ENCODE measurements at places on chromosomes 2 and 18.

- no peak for DNase-seq
These were observed 32.7 kb downstream of the ZNF516 start for GRCh38 chr18:76462326-76462694.

GRCh38 chr2:56100791-56101312 is 82.9 kb upstream of the CCDC85A start:
- no peak for DNase-seq

DNA sequence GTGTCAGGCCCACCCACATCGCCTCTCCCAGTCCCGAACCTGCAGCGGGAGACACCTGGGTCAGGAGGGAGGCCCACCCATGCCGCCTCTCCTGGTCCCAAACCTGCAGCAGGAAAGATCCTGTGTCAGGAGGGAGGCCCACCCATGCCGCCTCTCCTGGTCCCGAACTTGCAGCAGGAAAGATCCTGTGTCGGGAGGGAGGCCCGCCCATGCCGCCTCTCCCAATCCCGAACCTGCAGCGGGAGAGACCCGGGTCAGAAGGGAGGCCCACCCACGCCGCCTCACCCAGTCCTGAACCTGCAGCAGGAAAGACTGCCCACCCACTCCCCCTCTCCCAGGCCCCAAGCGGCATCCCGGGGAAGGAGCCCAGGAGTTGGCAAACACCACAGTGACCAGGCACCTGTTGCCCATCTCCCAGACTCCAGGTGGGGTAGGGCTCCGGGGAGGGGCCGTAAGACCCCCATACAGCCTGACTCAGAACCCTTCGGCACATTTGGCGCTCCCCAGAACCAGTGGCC is 7.8 kb downstream of the SLC66A2 start:
- no peak for DNase-seq

- no peak for DNase-seq
These were observed 629 bp downstream of the PRELID3A start for GRCh38 chr18:12408247-12408869.

DNA sequence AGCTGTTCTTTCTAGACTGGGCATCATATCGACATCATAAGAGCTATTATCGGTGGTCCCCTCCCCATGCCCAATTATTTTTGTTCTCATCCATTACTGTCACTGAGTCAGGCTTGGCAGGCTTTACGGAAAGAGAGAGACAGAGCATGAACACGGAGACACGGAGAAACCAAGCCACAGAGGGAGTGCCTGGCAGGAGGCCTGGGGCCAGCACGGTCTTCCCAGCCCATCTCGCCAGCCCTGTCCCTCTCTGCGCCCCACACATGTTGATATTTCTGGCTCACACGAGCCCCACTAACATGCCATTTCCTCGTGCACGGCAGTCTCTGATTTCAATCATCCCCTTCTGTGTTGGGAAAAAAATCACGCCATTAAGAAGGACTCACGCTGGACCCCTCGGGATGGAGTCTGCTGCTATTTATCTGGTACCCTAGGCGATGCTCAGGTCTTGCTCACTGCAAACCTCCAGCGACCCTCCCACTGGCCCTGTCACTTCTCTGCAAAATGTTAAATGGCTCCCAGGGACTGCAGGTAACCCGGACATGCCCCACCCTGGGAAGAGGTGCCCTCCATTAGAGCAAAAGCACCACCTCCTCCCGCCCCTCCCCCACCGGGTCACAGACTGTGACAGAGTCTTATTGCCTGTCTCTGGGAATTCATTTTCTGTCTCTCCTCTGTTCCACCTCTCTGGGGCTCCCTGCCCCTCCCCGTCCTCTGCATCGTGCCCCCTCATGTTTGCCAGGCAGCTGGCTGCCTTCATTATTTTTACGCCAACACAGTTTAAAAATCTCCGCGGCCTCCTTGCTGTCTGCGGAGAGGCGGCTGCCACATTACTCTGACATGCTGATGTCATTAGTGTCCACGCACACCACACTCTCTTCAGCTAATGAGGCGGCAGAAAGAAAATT is 40.1 kb upstream of the GBX2 start:
- no peak for DNase-seq

DNA sequence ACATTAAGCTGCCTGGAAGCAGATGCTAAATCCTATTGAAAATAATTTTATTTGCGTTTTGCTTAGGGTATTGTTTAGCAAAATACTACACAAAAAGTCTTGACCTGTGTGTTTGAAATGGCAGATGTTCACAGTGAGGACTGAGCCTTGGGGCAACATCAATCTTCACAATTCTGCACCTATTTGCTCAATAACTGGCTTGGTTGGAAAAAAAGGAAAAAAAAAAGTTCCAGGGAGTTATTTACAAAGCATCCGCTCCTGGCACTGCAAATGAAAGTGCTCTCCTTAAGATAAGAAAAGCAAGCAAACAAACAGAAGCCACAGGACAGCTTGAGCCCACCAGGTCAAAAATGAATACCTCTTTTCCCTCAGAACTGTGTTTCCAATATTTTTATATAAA is 77.7 kb downstream of the MAP2 start:
- DNase-seq = no peak

GRCh38 chr2:86358957-86359356 is 21.5 kb upstream of the REEP1 start:
- no peak for DNase-seq

GRCh38 chr2:222290736-222291484 is 7.9 kb downstream of the PAX3 start:
- DNase-seq = no peak

DNA sequence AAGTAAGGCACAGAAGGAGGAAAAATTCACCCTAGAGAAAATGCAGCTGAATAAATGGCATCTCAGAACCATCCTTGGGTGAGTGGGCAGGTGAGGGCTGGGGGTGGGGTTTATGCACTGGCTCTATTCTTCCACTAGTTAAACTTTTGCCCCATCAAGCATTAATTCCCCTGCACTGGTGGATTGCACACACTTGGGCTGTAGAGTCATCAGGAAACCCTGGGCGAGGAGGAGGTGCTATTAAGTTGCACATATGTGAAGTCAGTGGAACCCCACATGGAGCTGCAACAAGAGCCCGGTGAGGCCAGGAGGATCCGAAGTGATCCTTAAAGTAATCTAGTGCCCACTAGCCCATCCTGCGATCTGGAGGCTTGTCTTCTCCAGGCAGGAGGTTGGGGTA is 6.8 kb upstream of the DNAJB2 start:
- DNase-seq = no peak

GRCh38 chr2:16204251-16204650 is 263.9 kb downstream of the MYCN start:
- no peak for DNase-seq

- DNase-seq = no peak
These were observed 11.1 kb downstream of the CAPN10 start for GRCh38 chr2:240597419-240598181.

GRCh38 chr2:207484444-207485391 is 45.0 kb upstream of the CREB1 start:
- DNase-seq = no peak

GRCh38 chr2:109434351-109434750 is 179.4 kb downstream of the SEPTIN10 start:
- DNase-seq = no peak

DNA sequence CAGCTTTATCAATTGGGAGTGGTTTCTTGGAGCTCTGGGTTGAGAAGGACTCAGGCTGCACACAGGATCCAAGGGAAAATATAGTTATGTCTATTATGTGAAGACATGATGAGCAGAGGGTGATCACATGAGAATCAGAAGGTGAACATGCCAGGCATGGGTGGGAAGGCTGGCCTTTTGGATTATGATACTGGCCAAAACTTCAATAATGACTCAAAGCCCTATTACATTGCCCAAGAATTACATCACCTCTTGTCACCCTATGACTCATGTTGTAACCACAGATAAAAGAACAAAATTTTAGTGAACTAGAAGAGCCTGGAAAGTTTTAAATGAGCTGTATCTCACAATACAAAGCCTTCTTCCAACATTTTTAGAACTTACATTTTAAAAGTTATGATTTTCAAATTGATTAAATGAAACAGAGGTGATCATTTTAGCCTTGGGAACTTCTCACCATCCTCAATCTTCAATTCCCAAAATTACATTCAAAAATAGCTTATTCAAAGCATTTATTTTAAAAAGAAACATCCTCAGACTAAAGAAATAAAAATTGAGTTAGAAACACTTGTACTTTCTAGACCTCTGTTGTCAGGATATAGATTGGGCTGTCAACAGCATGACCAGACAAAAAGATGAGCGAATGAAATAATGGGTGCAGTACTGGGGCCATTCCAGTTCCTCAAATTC is 428.3 kb downstream of the MBD2 start:
- DNase-seq = no peak

- no peak for DNase-seq
These were observed 217.6 kb upstream of the SIX3 start for GRCh38 chr2:44723921-44724320.

- no peak for DNase-seq
These were observed 179.9 kb downstream of the ETAA1 start for GRCh38 chr2:67576991-67577390.

DNA sequence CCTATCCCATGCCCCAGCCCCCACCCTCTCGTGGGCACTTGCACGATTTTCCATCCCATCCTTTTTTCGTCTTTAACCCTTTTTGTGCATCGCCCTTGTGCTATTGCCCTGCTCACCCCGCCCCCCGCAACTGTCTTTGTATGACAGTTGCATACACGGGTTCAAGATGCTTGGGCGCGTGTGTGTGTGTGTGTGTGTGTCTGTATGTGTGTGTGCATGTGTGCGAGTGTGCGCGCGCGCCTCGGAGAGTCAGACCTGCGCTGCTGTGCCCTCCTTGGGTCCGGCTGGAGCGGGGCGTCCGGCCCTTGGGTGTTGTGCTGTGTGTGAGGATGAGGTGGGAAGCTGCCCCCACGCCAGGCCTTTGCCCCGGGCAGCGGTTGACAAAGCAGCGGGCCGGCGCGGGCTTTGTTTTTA is 230.7 kb downstream of the HAUS1 start:
- no peak for DNase-seq

DNA sequence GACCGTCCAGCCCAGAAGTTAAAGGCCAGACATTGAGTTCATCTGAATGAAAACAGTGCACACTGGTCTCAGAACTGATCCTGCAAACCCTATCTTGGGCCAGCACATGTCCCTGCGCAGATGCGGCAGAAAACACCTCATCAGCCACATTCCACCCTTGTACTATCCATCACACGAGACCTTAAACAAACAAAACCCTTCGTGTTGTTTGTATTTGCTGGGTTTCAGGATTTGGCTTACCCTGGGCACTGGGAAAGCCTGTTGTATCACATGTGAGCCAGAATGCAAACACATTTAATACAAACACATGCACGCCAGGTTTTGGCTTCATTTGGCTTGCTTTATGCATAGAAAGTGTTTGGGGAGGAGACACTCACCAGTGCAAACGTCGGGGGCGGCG is 12.5 kb downstream of the WIPF1 start:
- DNase-seq = no peak

- DNase-seq = no peak
These were observed 12.5 kb upstream of the TUBB6 start for GRCh38 chr18:12295389-12296086.

DNA sequence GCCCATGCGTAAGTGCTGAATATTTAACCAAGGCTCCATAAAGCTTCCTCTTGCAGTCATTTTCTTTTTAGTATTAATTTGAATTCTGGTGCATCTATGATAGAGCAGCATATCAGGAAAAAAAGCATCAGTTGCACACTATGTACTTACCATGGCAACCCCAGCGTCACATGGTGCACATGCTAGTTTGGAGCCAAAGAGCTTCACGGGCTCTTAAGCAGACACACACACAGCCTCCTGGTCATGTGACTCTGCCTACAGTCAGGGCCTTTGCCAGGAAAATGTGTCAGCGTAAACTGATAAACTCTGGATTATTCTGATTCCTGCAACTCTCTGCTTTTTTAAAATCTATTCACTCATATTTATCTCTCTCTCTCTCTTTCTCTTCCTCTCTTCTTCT is 30.2 kb downstream of the NYAP2 start:
- no peak for DNase-seq

DNA sequence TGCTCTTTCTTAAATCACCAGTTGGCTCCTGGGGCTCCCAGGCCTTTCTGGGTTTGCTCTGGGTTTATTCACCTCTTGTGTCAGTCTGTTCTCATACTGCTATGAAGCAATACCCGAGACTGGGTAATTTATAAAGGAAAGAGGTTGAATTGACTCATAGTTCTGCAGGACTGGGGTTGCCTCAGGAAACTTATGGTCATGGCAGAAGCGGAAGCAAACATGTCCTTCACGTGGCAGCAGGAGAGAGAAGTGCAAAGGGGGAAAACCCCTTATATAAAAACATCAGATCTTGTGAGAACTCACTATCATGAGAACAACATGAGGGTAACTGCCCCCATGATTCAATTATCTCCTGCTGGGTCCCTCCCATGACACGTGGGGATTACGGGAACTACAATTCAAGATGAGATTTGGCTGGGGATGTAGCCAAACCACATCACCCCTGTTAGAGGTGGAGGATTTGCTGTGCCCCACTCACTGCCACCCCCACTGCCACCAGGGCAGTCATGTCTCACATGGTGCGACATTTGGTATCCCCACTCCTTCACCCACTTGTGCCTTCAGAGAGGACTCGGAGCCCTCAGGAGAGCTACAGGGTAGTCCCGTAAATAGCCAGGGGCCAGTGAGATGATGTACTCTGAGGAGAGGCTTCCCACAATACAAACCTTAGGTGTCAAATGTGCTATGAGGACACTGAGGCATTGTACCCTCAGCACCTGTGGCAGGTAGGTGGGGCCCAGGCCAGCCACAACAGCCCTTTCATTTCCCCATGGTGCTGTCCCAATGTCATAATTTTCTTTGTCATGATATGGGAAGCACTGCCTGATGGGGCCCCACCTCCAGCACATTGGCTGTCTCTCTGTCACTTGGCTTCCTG is 35.7 kb downstream of the CDC42EP3 start:
- peak; percentile 60 for DNase-seq

GRCh38 chr18:3132700-3133099 is 87.1 kb downstream of the MYOM1 start:
- DNase-seq = no peak

GRCh38 chr2:28366496-28367282 is 26.0 kb upstream of the FOSL2 start:
- peak; percentile 47 for DNase-seq

DNA sequence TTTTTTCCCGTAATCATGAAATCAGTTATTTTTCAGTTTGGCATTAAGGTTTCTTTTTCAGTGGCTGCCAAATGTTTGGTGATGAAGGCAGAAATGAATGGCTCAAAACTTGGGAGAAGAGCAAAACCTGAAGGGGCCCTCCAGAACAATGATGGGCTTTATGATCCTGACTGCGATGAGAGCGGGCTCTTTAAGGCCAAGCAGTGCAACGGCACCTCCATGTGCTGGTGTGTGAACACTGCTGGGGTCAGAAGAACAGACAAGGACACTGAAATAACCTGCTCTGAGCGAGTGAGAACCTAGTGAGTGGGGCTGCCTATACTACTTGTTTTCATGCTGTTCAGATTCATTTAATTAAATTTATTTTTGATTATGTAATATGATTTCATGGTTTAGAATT is 29.2 kb upstream of the MSH2 start:
- DNase-seq = no peak

DNA sequence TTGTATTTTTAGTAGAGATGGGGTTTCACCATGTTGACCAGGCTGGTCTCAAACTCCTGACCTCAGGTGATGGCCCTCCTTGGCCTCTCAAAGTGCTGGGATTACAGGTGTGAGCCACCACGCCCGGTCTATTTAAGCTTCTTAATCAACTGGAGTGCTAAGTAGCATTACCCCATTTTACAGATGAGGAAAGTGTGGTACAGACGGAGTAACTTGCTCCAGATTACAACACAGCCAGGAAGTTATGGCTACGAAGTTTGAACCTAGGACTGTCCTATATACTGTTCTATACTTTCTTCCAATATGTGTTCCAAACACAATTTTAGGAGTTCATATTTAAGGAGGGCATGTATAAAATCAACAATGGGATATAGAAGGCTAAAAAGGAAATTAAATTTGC is 197.7 kb downstream of the TGIF1 start:
- DNase-seq = no peak

GRCh38 chr2:26584191-26584590 is 57.0 kb downstream of the CIB4 start:
- no peak for DNase-seq

All from effector CD4-positive, alpha-beta T cell (primary cell).